ENCODE measurements at places on chromosomes 6 and 20.
A peak's percentile ranks its signal among the peaks of the same experiment; 100 is the strongest.

DNA sequence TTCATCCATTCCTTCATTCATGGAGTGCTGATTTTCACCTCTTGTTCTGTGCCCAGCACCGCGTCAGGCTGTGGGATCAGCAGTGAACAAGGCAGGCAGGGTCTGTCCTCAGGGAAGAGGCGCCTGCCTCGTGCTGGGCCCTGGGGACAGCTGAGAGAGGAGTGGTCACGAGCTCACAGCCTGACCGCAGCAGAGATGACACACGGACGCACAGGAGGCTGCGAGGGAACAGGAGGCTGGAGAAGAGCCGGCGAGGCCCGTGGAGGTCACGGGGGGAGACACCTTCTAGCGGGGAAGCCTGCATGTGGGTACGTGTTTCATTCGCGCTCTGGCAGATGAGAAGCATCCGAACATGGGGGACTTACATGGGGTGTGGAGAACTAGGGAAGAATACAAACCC lies 27.5 kb downstream of the PXDC1 start:
- DNase-seq, result no peak

DNA sequence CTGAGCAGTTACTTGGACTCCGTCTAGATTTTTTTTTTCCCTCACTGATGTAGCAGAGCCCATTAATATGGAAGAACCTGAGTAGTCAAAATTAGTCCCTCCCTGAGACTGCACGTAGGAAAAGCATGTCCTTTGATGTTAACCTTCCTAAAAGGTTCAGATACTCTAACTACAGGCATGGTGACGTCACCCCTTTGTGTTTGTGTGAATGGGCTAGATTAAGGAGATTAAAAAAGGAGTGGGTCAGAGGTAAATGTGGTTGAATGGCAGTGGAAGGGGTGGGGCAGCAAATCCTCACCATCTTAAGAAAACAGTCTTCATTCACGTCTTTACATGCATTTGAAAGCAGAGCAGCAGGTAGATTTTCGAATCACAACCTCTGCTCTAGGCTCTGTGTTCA lies 521.1 kb downstream of the TFAP2B start:
- no peak for DNase-seq

- DNase-seq, result no peak
Observed at GRCh38 chr6:80145509-80145908, 39.0 kb downstream of the BCKDHB start.

- no peak for DNase-seq
Observed at GRCh38 chr6:157552820-157553485, 172.0 kb downstream of the ZDHHC14 start.

DNA sequence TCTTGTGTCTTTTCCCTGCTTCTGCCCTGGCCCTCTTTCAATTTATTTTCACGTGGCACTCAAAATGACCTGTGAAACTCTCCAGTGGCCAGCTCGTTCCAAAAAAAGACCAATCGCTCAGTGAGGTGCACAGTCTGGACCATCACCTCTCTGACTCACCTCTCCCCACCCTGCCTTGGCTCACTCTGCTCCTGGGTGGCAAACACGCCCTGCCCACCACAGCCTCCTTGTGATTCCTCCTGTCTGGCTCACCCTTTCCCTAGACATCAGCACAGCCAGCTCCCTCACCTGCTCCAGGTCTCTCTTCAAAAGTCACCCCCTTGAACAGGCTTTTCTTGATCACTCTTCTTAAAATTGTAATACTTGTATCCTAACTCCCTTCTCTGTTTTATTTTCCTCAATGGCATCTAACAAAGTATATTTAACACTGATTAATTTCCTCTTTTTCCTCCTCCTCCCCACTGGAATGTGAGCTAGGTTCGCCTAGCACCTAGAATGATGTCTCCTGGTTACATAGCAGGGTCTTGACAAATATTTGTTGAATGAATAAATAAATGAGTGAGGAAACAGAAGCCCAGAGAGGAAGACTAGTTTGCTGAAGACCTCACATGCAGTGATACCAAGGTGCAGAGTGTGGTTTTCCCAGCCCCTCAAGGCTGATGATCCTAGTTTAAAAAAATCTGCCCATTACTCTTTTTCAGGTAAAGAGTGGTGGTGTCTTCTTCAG lies 109.0 kb downstream of the GJA10 start:
- peak; percentile 84 for DNase-seq

GRCh38 chr6:168828035-168828434 lies 387.1 kb downstream of the SMOC2 start:
- DNase-seq, result no peak

- no peak for DNase-seq
Observed at GRCh38 chr6:143000811-143001210, 55.8 kb upstream of the HIVEP2 start.

DNA sequence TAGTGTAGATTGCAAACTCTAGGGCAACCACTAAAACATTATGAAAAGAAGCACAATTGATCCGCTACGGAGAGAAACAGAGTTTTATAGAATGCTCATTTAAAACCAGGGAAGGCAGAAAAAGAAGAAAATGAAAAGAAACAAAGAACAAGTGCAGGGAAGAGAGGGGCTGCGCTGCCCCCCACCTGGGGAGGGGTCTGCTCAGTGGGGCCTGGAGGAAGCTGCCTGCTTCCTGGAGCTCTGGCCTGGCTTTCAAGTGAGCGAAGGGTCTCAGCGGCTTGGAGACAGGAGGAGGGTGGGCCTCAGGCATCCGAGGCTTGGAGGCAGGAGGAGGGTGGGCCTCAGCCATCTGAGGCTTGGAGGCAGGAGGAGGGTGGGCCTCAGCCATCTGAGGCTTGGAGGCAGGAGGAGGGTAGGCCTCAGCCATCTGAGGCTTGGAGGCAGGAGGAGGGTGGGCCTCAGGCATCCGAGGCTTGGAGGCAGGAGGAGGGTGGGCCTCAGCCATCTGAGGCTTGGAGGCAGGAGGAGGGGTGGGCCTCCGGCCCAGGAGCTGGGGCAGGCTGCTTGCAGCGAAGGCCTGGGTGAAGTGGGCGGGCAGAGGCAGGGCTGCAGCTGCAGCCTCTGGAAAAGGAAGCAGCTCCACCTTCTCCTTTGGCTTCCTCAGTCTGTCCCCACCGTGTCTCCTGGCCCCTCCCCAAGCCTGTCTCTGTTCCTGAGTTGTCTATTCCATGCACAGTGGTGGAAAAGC lies 406.3 kb downstream of the TAF4 start:
- no peak for DNase-seq

- no peak for DNase-seq
Observed at GRCh38 chr6:3938715-3939367, 89.7 kb downstream of the FAM50B start.

- no peak for DNase-seq
Observed at GRCh38 chr6:69937402-69938136, 71.2 kb downstream of the COL19A1 start.

DNA sequence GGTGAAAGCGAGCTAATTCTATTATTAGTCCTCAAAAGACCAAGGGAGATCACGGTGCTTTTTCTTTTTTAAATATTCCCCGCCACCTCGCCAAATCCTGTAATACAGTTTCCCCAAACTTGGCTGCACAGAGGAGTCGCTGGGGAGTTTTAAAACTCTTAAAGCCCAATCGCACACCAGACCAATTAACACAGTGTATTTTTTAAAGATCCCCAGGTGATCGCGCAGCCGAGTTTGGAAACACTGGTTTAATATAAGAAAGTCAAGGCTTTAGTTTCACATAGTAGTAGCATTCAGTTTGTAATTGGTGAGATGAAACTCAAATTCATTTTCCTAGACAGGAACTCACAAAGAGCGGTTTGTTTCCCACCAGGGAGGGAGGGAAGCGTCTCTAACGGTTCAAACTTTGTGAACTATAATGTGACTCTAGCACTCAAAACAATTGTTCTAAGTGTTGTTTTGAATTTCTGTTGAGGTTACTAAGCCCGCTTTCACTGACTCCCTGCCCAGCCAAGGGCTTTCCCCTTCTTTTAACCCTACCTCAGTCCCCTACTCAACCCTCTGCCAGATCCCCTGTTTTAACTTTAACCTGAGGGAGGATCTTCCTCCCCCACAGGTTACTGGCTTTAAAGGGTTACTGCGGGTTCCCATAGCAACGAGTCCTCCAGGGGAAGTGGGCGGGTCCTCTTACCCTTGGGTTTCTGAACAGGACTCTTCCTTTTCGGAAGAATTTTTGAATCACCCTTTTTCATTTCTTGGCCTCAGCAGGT lies 25.7 kb upstream of the BTBD3 start:
- DNase-seq, result peak; percentile 87

- no peak for DNase-seq
Observed at GRCh38 chr20:62230696-62231095, 7.6 kb upstream of the OSBPL2 start.

- no peak for DNase-seq
Observed at GRCh38 chr6:146881228-146882181, 282.7 kb downstream of the ADGB start.

DNA sequence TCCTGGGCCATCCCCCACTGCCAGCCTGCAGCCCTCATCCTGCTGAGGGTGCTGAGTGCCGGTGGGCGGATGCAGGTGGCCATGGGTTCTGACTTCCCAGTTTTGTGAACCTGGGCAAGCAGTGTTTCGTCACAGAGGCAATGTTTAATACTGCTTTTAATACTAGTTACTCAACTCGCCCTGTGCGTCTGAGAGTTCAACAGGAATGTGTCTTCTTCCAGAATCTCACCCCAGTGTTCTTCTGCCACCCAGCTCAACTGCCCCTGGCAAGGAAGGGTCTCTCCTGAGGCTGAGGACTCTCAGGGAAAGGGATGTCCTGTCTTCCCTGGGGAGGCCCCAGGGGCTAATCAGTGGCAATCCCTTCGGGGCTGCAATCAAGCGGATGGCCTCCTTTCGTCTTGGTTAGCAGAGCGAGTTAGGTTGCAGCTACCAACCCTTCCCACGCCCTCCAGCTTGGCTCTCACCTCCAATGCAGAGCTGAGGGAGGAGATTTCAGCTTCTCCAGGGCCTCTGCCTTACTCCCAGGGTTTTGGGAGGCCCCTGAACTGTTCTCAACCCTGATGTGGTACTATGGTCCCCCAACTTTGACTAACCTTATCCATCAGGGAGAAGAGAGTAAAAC lies 2.0 kb downstream of the KCNK16 start:
- DNase-seq, result no peak

GRCh38 chr6:157670466-157671186 lies 152.4 kb upstream of the SNX9 start:
- no peak for DNase-seq

DNA sequence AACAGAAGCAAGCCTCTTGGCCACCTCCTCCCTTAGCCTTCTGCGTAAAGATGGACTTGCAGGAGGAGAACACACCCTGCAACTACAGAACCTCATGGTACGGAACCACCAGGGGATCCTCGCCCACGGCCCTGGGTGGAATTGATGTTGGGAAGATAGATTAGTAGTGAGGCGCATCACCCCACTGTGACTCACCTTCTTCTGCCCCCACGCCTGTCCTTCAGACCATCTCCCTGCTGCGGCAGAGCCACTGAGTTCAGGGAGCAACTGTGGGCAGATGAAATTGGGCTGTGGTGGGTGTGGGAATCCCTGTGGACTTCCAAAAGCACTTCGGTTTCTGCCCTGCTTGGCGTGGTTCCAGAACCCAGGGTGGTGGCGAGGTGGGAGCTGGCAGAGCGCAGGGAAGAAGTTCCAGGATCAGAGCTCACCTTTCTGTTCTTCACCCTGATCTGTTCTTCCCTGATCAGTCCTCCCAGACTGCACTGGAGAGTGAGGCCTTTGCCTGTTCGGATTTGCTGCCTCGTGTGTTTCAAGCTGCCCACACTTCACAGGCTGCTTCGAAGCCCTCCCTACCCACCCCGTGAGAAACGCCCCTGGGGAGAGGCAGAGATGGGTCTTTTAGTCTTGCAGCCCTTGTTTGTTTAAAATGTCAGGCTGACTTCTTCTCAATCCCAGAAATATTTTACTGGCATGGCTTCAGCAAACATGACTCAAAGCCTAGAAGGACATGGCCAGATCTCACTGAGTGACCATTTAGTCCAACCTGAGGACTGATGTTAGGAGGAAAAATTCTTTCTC lies 92.8 kb upstream of the MLN start:
- DNase-seq, result no peak

- DNase-seq, result no peak
Observed at GRCh38 chr6:55141611-55142010, 32.7 kb upstream of the HCRTR2 start.

DNA sequence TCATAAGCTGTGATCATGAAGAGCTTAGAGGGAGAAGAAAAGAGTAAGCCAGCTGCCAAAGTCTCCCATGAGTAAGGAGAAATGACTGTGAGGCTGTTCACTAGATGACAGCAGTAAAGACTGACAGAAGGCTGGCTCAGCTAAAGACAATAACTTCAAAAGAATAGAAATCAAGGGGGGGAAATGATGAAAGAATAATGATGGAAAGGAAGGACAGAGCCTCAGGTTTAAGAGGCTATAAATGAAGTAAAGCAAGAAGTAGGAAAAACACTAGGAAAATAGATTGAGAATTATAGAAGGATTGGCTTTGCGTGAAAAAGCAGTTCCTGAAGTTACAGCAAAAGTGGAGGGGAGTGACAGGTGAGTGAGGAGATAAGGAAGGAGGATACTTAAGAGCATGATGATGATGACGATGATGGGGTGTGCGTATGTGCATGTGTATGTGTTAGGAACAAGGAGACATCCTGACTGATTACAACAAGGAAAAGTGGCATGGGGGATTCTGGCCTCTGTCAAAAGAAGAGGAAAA lies 48.2 kb downstream of the HBS1L start:
- DNase-seq, result peak; percentile 5

DNA sequence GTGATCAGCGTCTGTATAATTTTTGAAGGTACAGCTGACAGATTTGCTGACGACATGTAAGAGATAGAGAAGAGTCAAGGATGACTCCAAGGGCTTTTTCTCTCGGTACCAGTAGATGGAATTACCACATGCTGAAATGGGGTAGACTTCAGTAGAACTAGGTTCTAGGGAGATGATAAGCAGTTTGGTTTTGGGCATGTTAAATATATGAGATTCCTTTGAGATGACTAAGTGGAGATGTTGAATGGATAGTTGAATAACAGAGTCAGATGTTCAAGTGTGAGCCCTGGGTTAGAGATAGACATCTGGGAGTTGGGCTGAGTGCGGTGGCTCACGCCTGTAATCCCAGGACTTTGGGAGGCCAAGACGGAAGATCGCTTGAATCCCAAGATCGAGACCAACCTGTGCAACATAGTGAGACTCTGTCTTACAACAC lies 50.0 kb downstream of the PHF20 start:
- DNase-seq, result peak; percentile 62

DNA sequence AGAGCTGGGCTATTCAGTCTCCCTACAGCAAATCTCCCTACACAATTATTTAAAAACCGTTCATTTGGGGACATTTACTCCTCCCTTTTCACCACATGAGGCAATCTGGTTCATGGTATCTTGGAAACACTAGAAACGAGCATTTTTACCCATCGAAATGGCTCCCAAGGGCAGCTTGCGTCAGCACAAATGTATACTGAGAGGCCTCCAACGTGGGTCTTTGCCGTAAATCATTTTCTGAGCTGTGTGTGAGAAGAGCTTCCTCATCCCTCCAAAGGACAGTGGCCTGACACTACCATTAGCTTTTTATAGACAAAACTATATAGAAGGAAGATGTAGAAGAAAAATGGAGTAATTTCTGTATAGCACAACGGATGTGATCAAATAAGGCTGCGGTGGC lies 30.0 kb upstream of the PXDC1 start:
- DNase-seq, result no peak

GRCh38 chr20:37090407-37090806 lies 5.4 kb downstream of the RBL1 start:
- no peak for DNase-seq

Data from kidney tubule cell (primary cell).